NCI-H1092 (cell line): ENCODE measurements at places on chromosomes 7 and 10.

GRCh38 chr10:47449102-47449978, 34.6 kb downstream of the ANXA8 start:
- DNase-seq: no peak

DNA sequence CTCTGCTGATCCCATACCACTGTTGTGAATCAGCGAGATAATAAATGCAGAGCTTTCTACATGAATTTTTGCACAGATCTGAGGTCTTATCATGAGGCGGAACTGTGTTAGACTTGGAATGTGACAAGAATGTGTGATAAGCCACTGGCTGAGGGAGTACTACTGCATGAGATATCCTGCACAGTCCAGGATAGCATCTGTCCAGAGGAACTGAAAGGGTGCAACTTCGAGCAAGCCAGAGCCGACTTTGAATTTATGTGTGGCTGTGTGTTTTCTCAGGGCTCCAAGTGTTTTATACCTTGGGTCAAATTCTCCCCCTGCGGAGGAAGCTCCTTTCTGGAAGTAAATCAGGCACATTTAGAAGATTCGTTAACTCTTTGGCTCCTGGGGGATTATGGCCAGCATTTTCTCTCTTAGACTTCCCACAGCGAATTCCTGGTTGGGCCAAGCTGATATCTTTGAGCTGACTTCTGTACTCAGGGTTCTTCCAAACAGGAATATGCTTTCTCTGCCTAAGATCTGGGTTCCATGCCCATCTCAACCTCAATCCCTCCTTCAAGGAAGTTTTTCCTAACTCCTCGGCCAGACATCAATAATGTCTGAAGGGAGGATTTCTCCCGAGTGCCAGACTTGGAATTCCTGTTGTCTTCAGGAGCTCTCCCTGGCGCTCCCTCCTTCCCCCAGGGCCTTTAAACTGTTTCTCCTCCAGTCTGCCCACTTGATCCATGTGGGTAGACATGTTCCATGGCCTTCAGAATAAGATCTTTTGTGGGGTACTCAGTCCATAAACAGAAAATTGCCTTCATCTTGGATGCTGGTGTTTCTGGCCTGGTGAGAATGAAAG, 2.5 kb upstream of the MEST start:
- no peak for DNase-seq

GRCh38 chr7:112497481-112497880, 16.7 kb downstream of the LSMEM1 start:
- no peak for DNase-seq

- no peak for DNase-seq
These were observed 330.0 kb downstream of the RNLS start for GRCh38 chr10:88253128-88253527.

- DNase-seq: no peak
These were observed 14.6 kb downstream of the FAM149B1 start for GRCh38 chr10:73182568-73182967.

GRCh38 chr10:72746426-72747363, 54.8 kb downstream of the MCU start:
- DNase-seq: no peak

- DNase-seq: no peak
These were observed 1.6 kb downstream of the SAMD9L start for GRCh38 chr7:93146472-93147141.
